Heart right ventricle (tissue), 16 donors: ENCODE measurements at places on chromosomes 2 and 18. TPM values are rescaled to one million over a fixed set of nuclear protein-coding genes. Genes with fewer than 3 reads are reported as not detected.

GRCh38 chr18:3593381-3593903 lies 143.5 kb downstream of the TGIF1 start:
- DNase-seq = no peak

PPP1R1C gene
- 4.9 TPM for polyA plus RNA-seq

DNA sequence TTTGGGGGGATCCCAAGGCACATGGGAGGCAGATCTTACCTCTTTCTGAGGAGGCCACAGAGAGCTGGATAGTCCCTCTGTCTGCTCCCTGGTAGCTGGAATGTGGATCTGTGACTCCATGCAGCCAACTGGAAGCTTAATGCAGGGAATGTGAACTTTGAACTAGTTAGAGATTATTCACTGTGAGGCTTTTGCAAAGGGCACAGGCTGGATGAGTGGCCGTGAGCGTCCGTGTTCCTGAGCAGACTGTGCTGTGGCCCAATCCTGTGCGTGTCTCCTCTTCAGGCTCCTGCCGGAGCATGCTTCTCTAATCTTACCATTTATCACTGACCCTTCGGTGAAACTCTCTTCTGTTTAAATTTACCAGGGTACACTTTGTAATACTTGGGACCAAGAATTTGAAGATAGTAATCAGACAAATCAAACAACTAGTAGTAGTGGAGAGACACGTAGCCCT lies 187.6 kb downstream of the PTPRM start:
- peak; percentile 21 for DNase-seq

FAM228A gene
- polyA plus RNA-seq = 0.29 TPM

GRCh38 chr18:13520306-13520705 lies 206.1 kb downstream of the FAM210A start:
- DNase-seq = no peak

GRCh38 chr2:168961450-168962229 lies 60.5 kb downstream of the G6PC2 start:
- DNase-seq = no peak

DNA sequence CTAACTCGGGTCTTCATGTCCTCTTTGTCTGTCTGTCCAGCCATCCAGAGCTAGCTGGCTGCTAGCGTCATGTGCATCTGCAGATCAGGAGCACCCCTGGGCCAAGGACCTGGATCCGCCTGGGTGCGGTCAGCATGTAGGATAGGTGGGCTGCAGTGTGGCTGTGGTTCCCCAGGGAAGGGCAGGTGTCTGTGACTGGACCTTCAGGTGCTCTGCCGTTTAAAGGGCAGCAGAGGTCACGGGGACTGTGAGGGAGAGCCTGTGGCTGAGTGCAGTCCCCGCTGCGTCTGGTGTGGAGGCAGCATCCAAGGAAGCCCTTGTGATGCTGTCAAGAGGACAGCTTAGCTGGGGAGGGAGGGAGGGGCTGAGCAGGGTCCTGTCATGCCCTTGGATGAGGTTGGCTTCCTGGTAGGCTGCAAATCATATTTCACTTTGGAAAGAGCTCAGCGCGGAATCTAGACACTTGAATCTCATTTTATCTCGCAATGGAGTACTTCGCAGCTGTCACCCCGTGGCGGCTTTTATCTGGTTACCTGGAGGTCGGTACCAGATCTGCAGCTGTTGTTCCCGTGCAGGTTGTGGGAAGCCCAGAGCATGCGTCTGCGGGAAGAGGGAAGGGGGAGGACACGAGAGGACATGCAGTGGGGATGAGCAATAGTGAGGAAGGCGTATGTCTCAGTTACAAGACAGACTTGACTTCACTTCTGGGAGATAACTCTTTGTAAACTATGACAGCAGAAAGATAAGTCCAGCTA lies 5.9 kb upstream of the RALB start:
- DNase-seq = no peak

GRCh38 chr2:43802135-43802534 lies 28.3 kb downstream of the DYNC2LI1 start:
- no peak for DNase-seq

SIGLEC15 gene
- 0.15 TPM for polyA plus RNA-seq

DNA sequence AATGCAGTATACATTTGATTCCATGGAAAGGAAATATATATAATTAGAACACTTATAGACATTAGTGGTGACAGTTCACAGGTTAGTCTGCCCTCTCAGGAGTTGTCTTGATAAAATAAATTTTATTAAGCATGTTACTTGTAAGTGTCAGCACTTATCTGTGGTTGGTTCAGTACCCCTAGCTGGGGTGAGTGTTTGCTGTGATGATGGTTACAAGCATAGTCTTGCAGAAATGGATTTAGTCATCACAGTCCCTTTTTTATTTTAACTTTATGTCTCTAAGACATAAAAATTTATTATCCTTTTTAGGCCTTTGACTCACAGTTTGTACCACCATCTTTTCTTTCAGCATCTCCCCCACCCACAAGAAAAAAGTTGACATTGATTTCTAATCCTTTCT lies 52.1 kb downstream of the NCK2 start:
- DNase-seq = no peak
